NCI-H460 (cell line): ENCODE measurements at places on chromosomes 6 and 20. TPM values are rescaled to one million over a fixed set of nuclear protein-coding genes. Genes with fewer than 3 reads are reported as not detected.

OTOR gene
- not detected in 2 replicates for total RNA-seq

SIRPD gene
- total RNA-seq = not detected in 2 replicates

BEND3 gene
- total RNA-seq = 3.0 TPM in 2 replicates

DNA sequence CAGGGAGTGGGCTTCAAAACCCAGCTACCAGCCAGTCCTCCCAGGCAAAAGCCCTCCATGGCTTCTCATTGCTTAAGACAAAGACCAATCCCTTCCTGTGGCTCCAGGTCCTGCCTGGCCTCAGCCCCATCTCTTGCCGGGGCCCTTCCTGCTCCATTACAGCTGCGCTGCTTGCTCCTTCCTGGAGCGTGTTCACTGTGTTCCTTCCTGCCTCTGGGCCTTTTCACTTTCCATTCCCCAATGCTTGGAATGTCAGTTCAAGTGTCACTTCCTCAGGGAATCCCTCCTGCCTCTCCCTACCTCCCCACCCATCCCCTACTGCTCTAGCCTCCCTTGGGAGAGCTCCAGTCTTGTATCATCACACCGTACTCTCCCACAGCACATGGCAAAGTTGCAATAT, 11.1 kb upstream of the ITPR3 start:
- no peak for DNase-seq

- no peak for DNase-seq
Observed at GRCh38 chr6:10174761-10175160, 240.1 kb downstream of the TFAP2A start.

- no peak for DNase-seq
Observed at GRCh38 chr20:21137078-21137477, 11.2 kb downstream of the KIZ start.

- DNase-seq = no peak
Observed at GRCh38 chr6:161010418-161010817, 18.8 kb downstream of the MAP3K4 start.

GRCh38 chr6:37143585-37143984, 26.4 kb upstream of the PIM1 start:
- no peak for DNase-seq

DNA sequence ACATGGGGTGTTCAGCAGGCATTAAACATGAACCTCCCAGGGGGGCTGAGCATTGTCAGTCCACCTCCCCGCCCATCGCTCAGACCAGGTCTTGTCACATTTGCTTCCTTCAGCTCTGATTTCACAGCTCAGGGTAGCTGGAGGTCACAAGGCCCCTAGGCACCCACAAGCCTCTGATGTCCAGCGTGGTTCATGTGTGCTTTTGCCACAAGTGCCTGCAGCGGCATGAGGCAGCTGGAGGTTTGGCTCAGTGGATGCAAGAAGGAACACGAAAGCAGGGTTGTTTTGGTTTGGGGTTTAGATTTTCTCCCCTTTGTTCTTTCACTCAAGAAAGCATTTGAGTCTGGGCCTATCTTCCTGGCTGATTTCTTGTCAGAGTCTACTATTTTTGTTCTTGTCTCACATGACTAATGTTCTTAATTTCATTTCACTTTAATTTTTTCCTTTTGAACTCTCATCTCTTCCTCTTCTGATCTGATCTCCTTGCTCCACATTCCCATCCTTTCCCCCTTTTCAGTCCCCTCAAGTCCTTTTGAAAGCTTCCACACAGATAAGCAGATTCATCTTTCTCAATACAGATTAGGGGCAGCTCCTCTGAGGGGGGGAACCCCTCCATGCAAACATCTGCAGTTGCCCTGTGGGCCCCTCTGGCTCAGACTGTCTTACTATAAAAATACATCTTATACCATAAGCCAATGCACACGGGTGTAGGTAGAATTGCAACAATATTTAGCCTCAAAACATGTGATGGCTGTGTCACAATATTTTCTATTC, 68.1 kb upstream of the CEP85L start:
- DNase-seq = no peak
